ENCODE measurements at places on chromosomes 13 and 19.

- no peak for DNase-seq
Observed at GRCh38 chr13:91313103-91313502, 34.4 kb upstream of the MIR17HG start.

GRCh38 chr13:98068521-98068920, 74.4 kb upstream of the FARP1 start:
- no peak for DNase-seq

GRCh38 chr19:40231544-40232424, 5.3 kb upstream of the CCNP start:
- no peak for DNase-seq

DNA sequence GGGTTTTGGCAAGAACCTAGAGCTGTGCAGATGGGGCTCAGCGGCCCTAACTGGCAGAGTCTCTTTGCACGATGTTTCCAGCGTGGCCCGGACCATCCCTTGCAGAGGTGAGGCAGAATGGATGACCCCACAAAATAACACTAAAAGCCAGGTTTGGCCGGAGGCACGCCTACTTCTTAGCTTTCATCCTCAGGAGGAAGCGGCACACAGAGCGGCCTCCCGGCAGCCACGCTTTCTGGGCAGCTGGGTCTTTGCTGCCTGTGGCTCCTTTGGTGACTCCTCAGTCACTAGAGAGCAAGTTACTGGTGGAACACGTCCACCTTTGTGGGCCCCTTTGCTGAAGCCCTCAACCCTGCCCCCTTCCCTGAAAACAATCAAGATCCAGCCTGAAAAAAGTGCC, 25.2 kb downstream of the TEX29 start:
- no peak for DNase-seq

- no peak for DNase-seq
Observed at GRCh38 chr19:51546650-51547396, 15.4 kb upstream of the SIGLEC6 start.
